A172 (cell line): ENCODE measurements at places on chromosomes 12 and 14.

DNA sequence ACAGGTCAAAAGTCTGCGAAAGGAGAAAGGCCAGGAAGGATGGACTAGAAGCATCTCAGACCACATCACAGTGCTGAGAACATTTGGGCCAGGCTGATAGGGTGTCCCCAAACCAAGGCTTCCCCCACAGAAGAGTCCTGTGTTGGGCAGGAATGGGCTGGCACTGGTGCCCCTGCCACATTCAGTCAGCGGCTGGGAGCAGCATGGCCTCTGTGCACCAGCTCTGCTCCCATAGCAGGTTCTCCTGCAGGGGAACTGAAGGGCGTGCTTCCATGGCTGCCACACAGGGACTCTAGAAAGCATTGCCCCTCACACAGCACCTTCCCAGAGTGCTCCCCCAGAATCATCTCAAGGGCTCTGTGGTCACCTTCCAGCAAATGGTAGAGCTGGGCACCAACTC is 17.5 kb downstream of the EVL start:
- no peak for DNase-seq

GRCh38 chr12:51386351-51386750 is 4.9 kb downstream of the GALNT6 start:
- DNase-seq: no peak

DNA sequence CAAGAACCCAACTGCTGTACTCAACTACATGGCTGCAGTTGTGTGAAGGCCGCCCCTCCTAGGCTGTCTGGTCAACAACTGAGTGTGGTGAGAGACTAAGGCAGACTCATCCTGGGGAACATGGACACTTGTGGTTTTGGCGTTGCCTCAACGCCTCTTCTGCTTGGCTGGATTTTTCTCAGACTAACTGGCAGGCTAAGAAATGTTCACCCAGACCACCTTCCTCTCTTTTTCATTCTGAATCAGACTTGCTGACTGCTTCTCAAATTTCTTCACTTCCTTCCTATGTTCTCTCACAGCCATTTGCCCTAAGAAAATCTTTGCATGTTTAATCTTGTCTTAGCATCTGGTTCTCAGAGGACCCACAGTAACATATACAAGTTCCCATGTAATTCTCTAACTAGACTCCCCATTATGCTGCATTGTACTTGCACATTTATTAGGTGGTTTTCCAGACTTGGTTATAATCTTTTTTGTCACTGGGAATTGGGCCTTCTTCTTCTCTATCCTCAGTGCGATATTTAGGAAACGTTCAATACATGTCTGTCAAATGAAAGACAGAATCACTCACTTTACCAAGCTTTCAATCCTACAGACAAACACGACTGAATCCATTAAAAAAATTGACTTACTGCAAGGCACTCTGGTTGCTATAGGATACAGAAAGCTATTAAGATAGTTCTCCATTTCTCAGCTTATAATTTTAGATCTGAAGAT is 327.6 kb downstream of the CCER1 start:
- DNase-seq: no peak

- DNase-seq: no peak
Measured at GRCh38 chr12:15212930-15213329, 8.3 kb downstream of the RERG start.

DNA sequence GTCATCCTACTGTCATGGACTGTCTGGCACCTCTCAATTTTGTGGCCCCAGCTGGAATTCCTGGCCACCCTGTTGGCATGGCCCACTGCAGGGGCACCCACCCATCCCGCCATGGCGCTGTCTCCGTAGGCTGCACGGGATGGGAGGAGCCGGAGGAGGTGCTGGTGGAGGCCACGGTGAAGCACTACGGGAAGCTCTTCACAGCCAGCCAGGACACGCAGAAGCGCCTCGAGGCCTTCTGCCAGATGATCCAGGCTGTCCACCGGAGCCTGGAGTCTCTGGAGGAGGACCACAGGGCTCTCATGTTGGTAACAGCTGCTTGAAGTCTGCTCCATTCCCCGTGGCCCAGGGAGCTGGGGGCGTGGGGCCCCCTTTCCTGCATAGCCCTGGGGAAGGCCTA is 3.9 kb downstream of the CCDC197 start:
- no peak for DNase-seq

GRCh38 chr12:13849456-13849855 is 131.9 kb downstream of the GRIN2B start:
- DNase-seq: no peak

DNA sequence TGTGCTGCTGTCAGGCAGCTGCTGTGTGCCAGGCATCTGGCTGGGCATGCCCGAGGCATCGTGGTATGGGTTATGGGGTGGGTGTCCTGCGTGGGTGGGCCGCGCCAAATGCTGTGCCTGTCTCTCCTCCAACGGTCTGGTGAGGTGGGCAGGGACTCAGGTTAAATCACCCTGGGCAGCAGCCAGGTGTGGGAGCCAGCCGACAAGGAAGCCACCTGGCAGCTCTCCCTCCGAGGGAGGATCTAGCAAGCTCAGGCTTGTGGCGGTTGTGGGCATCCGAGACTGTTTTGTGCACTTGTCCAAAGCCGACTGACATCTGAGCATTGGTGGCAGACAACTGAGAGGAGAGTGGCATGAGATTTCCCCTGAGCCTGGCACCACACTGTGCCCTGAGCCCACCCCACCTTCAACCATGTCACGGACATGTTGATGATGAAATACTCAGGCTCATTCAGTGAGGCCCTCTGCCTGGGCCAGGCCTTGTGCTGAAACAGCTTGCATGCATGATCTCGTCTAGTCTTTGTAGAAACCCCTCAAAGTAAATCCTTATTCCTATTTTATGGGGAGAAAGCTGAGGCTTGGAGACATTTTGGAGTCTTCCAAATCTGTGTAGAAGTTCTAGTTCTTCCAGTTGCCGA is 181.8 kb upstream of the MYL2 start:
- DNase-seq: no peak

DNA sequence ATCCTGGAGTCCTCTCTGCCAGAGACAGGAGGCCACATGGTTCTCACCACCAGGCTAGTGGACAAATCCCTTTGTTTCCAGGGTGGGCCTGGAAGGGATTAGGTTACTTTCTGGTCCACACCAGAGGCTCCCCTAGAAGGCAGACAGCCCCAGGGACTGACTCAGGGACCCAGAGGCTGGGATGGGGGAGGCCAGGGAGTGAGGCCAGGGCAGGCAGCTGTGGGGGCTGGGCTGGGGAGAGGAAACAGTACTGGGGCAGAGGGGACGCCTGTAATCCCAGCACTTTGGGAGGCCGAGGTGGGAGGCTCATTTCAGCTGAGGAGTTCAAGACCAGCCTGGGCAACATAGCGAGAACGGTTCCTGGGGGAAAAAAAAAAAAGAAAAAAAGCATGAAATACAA is 64.7 kb downstream of the TNFAIP2 start:
- DNase-seq: no peak

- no peak for DNase-seq
Measured at GRCh38 chr14:81386290-81386745, 13.8 kb downstream of the STON2 start.

DNA sequence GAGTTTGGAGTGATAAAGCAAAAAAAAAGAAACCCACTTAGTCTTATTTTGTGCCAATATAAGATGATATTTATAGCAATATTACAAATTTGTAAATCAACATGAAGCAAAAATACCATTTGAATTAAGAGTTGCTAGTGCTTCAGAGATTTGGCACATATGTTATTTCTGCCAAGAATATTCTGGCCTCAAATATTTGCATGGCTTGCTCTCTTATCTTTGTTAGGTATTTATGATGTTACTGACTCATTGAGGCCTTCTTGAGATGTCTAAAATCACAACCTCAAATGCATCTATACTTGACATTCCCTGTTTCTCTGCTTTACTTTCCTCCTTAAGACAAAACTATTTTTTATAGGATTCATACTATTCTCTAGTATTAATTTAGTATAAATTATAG is 301.5 kb downstream of the NELL2 start:
- peak; percentile 6 for DNase-seq

DNA sequence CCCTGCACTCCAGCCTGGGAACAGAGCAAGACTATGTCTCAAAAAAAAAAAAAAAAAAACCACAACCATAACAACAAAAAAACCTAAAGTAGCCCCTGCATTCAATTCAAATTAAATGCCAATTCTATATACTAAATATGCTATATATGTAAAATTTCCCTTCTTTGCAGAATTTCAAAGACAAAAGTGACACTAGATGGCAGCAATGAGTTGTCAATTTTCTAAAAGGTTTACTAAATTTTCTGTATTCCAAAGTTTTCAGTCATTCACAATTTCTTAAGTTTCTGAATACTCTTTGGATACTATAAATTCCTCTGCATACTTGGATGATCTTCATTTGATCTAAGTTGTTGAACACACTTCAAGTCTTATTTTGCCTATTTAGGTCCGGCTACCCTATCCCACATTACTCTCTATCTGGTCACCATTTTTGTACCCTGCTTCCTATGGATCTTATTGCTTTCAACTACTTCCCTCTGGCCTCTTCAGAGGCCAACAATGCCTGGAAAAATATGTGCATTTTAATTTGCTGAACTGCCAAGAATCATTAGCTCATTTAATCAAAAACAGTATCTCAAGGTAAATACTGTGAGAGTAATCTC is 27.9 kb downstream of the HNRNPC start:
- DNase-seq: no peak
